ENCODE measurements at places on chromosomes 5 and 9.
A peak's percentile ranks its signal among the peaks of the same experiment; 100 is the strongest.

- no peak for DNase-seq
Observed at GRCh38 chr9:69193685-69194032, 19.6 kb downstream of the TJP2 start.

GRCh38 chr9:127974001-127974768, 6.6 kb downstream of the EEIG1 start:
- DNase-seq, result no peak

DNA sequence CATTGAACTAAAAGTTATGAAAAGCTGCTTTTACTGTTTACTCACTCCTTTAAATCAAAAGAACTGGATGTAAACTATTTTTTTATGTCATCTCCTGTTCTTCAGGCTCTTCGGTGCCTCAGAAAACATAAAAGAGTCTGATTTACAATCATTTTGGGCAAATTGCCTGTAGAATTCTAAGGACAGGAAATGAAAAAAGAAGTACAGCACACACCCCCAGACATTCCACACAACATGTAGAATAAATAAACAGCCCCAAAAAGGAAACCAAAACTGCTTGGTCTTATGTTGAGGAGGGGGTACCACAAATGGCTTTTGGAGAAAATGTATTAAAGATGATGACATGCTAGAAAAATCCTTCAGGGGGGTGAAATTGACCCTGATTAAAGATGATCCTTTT, 57.2 kb downstream of the ITGA1 start:
- no peak for DNase-seq

- no peak for DNase-seq
Observed at GRCh38 chr5:21709770-21710169, 1143.4 kb downstream of the CDH12 start.

DNA sequence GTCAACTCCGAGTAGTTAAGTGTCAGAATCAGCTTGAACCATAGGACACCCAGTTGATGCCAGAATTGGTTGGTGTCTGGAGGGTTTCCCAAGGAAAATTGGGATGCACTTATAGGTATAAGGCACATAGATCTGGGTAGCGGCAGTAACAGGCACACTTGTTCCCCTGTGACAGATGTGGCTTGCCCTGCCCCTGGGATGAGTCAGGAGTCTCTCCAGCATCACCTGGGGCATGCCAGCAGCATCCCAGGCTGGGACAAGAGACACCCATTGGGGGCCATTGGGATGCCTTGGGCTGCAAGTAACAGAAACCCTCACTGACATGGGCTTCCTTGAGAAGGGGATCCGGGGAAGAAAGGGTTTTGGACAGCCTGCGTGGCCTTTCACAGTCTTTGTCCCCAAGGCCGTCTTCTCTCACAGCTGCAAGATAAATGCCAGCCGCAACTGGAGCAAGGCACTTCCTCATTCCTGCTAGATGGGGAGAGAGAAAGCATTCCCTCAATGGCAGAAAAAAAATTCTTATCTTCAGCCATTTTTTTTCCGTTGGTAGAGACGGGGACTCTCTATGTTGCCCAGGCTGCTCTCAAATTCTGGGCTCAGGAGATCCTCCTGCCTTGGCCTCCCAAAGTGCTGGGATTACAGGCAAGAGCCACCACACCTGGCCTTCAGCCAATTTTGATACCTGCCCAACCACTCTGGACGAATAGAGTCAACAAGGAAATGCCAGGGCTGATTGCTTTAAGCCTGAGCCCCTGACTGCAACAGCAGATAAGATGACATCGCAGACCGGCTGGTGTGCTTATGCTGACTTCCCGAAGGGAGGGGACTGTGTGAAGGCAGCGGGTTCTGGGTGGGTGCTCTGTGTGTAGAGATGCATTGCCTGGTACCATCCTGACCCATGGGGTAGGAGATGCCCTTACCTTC, 13.3 kb upstream of the RNF130 start:
- DNase-seq, result peak; percentile 80

DNA sequence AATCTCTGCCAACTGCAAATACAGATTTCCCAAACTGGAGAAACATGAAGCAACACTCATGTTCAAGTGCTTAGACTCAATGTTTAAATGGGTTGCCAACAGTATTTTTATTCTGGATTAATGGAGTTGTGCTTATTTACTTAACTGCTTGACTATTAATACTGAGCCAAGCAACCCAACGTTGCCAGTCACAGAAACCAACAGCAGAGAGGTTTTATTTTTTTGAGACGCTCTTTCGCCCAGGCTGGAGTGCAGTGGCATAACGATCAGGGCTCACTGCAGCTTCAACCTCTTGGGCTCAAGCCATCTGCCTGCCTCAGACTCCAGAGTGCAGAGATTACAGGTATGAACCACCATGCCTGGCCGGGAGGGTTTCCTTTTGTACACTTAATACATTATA, 8.5 kb upstream of the TMEM268 start:
- peak; percentile 44 for DNase-seq

DNA sequence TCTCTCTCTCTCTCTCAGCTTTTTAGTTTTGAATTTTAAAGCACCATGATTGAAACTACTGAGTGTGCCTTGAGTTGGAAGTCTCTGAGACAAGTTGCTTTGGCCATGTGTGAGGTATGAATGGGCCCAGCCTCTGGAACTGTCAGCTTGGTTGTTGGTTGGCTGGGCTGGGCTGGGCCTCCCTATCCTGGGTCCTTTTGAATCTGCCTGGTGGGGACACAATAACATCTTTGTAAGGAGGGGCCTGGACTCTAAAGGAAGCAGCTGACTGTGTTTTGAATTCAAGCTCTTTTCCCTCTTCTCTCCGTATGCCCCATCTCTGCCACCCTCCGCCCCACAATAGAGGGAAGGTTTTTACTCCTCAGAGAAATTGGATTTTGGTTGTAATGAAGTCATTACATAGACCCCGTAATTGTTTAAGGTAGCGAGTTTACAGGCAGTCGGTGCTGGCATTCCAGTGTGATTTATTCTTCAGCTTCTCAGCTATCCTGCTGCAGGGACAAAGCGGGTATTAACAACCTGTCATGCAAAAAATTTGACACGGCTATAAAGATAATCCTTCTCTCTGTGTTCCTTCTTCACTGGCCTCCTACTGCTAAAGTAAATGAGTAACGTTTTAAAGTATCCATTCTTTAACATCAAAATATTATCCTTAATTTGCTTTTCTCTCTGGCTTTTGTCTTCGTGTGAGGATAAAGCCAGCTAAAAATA, 105.4 kb downstream of the DAPK1 start:
- DNase-seq, result no peak

GRCh38 chr5:112109331-112110007, 309.6 kb downstream of the EPB41L4A start:
- DNase-seq, result no peak

- DNase-seq, result no peak
Observed at GRCh38 chr9:120197605-120198004, 382.4 kb downstream of the CDK5RAP2 start.

GRCh38 chr9:78314953-78315870, 18.3 kb downstream of the PSAT1 start:
- DNase-seq, result no peak

GRCh38 chr9:82923092-82923911, 139.6 kb downstream of the RASEF start:
- DNase-seq, result no peak

All from upper lobe of left lung (tissue), 6 donors.